Brain microvascular endothelial cell (primary cell): ENCODE measurements at places on chromosomes 3 and 15.

DNA sequence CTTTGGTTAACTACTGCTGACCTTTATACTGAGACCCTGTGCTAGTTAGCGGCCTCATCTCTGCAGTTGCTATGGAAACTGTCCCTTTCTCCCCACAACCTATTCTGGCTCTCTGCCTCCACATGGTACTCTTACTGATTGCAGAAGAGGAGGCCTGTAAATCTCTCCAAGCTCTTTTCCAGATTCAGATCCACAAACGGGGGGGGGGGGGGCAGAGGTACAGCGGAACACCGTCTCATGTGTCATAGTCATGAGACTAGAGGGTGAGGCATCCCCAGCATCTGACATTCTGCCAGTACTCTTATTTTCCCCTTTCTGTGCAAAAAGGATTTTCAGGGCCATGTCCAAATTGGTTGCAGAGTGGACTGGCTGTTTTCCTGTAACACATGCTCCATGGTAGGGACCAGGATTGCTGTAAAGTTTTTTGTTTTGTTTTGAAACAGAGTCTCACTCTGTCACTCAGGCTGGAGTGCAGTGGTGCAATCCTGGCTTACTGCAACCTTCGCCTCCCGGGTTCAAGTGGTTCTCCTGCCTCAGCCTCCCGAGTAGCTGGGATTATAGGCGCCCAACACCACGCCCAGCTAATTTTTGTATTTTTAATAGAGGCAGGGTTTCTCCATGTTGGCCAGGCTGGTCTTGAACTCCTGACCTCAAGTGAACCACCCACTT, 8.3 kb upstream of the MAP1A start:
- no peak for DNase-seq

- DNase-seq, result peak; percentile 95
These were observed 550.6 kb upstream of the NECTIN3 start for GRCh38 chr3:110521019-110521418.

DNA sequence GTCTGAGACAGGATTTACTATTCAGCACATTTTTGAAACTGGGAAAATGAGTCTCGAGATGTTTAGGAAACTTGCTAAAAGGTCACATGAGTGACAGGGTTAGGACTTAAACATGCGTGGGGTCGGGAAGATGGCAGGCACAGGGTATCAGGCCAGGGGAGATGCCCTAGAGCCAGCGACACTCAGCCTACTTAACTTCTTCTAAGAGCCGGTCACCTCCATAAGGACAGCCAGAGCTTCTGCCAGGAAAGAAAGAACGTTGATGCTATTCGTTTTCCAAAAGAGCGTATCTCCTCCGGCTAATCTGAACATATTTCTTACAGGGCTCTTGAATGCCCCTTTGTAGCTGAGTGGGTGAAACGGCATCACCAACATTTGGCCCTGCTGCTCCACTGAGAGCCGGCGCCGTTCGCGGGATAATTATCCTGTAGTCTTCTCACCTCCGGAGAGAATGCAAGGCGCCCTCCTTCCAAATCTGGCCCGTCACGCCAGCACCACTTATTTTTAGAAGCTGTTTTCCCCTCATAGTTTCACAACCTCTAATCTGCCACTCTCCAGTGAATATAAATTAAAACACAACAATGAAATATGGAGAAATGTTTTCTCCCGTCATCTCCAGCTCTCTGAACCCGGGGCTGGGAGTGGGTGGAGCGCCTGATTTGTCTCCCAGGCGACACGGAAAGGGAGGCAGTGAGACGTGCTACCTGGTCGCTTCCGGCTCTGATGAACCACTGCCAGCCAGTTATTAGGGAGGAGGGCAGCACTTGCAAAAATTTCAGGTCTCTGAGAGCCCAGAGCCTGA, 58.5 kb downstream of the LIPC start:
- DNase-seq, result no peak

DNA sequence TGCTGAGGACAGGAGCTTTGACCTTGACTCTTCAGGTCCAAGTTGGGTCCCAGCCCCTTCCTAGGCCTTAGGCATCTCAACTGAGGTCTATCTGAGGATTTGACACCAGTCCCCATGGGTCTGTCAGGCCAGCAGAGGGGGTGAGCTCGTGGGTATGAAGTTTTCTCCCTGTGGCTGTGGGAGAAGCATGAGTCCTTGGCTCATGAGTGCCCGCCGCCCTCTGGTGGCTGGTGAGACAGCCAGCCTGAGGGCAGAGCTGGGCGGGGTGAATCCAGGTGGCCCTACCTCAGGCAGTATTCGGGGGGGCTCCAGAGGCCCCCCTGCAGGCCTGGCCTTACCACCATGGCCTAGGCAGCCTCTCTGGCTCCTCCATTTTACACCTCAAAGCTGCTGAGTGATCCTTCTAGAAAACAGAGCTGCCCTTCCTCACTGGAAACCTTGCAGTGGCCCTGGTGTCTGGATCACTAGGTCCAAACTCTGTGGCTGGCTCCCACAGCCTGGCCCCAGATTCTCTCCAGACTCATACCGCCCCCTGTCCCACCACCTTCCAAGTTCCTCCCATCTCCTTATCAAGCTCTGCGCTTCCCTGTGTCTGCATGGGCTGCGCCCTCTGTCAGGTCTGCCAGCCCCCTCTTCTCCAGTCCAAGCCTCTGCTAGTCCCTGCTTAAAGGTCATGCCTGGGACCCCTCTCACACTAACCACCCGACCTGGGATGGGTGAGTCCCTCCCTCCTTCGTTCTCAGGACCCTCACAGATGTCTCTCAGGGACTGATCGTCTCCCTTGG, 16.1 kb downstream of the SH2D7 start:
- DNase-seq, result peak; percentile 75

DNA sequence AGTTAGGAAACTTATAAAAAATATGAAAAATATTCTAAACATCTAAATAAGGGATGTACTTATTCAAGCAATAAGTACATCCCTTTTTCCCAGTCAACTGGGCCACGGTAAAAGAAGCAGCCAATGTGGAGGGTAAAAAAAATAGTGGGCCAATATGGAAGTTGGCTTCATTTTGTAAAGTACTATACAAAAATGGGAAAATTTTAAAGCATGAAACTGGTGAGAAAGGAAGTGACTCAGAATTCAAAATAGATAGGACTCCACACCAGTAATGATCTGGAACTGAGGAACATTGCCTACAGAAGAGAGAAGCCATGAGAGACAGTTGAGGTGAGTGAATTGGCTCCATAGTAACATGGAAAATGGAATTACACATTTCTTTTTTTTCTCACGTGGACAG, 108.9 kb downstream of the FNDC3B start:
- DNase-seq, result no peak

- DNase-seq, result no peak
These were observed 175.0 kb downstream of the PDZRN3 start for GRCh38 chr3:73449774-73450173.

- DNase-seq, result no peak
These were observed 30.0 kb downstream of the MB21D2 start for GRCh38 chr3:192887701-192888100.

DNA sequence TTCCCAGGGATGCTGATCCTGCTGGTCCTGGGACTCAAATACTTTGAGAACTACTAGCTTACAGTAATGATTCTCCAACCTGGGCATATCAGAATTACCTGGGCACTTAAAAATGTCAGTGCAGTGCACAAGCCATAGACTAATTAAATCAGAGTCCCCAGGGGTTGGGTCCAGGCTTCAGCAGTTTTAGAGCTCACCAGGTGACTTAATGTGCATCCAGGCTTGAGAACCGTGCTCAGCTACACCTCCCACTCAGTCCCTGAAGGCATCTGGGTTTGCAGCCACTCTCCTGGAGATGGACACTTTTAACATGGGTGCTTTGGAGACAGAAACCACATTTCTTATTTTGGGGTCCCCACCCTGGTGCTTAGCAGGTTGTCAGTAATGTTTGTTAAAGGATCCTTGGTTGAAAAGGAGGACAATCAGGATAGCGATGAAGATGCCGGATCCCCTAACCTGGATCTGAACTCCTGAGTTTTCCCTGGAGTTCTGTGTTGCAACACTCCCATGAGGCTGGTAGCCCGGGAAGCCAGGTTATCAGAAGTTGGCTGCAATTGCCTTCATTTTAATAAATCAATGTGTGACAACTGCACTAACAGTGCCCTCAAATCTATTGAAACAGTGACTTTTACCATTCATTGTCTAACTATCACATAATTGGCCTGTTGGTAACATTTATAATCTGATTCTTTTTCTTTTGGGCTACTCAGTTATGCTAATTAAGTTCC, 48.1 kb downstream of the BFSP2 start:
- DNase-seq, result no peak

- DNase-seq, result no peak
These were observed 13.2 kb downstream of the MYO5C start for GRCh38 chr15:52282418-52282817.

DNA sequence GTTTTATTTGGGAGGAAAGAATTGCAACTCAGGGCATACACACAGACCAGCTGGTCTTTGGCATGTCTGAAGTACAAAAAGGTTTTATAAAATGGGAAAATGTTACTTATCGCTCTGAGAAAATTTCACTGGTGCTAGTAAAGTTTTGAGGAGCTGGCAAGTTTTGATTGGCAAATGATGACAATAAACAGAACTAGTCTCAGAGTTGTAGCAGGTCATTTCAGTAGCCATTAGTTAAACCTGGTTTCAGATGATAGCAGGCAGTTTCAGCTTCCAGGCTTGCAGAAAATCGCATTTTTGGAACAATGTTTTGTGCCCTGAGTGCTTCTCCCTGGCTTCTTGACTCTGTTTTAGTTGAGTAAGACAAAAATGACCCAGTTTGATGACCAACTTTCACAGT, 10.7 kb downstream of the B2M start:
- no peak for DNase-seq

DNA sequence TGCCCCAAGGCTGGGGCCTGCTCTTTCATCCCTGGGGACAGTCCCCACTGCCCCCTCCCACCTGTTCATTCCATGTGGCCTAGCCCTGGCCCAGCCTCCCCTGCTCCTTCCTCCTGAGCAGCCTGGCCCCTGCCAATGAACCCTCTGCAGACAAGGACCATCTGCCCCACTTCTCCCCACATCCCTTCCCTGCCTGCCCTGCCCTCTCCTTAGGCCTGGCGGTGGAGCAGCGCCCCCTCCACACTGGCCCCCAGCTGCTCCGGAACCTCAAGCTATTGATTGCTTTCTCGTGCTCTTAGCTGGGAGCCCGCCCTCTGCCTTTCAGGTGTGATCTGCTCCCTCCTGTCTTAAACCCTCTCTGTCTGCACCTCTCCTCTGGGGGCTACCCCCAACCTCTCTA, 8.0 kb downstream of the PLXNA1 start:
- no peak for DNase-seq

- DNase-seq, result no peak
These were observed 117.9 kb downstream of the ADCY5 start for GRCh38 chr3:123331006-123331405.

- no peak for DNase-seq
These were observed 88.9 kb downstream of the EOMES start for GRCh38 chr3:27633224-27633545.

DNA sequence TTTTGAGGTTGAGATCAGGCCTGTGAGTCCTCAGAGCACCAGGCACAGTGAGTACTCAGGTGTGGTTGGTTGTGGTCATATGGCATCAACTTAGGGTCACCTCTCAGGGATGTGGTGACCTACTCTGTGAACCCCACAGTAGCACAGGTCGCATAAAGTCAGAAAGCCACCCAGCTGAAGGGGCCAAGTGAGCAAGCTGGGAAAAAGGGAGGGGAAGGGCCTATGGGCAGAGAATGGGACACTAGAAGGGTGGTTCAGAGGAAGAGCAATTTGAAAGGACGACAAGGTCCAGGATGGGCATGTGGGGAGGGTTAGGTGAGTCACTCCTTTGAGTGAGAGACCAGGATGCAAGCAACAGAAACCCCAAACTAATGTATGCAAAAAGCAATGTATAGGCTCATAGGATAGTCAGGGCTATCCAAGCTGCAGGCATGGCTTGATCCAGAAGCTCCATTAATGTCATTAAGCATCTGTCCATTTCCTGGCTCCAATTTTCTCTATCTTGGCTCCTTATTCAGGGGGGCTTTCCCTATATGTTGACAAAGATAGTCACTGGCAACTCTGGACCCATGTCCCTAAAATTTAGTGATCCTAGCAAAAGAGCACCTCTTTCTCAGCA, 33.5 kb downstream of the HMCES start:
- no peak for DNase-seq

DNA sequence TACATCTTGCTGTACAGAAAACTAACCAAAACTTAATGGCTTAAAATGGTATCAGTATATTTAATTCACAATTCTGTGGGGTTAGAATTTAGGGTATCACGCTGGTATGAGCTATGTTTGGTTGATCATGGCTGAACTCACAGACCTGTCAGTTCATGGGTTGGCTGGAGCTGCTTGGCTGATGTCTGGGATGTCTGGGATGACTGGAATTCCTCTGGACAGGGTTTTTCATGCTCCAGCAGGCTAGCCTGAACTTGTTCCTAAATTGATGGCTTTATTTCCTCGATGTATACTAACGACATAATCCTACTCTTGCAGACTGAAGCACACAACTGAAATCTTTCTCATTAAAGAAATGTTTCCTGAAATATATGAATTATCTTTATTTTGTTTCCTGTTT, 338.9 kb upstream of the GBE1 start:
- peak; percentile 16 for DNase-seq

DNA sequence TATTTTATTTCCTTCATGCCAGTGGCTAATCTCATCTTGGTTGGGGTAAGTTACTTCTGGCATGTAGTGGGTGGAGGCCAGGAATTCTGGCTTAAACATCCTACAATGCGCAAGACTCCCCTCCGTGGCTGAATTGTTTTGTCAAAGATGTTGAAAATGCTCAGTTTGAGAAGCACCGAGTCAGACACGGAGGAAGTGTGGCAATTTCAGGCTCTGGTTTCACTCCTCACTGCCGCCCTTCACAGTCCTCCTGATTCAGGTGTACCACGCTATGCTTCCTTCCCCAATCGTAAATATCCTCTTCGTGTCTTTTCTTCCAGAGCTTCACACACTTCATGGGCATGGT, 150.7 kb downstream of the OPA1 start:
- DNase-seq, result no peak

DNA sequence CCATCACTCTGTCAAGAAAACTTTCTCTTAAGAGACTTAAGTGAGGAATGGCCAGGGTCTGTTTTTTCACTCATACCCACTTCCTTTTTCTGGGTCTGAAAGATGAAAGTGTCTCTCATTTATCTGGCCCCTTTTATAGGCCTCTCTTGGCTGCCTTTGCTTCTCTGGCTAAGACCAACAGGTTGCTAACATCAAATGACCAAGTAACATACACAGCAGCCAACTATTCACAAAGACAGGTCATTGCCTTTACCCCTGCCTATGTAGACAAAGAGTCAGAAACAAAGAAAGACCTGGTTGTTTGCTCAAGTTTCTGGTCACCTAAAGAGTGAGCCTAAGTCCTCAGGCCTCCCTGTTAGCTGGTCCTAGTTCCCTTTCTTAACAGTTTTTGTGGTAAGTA, 24.0 kb upstream of the CSTA start:
- DNase-seq, result no peak

- DNase-seq, result peak; percentile 17
These were observed 163.0 kb downstream of the TBC1D5 start for GRCh38 chr3:17579289-17580031.

DNA sequence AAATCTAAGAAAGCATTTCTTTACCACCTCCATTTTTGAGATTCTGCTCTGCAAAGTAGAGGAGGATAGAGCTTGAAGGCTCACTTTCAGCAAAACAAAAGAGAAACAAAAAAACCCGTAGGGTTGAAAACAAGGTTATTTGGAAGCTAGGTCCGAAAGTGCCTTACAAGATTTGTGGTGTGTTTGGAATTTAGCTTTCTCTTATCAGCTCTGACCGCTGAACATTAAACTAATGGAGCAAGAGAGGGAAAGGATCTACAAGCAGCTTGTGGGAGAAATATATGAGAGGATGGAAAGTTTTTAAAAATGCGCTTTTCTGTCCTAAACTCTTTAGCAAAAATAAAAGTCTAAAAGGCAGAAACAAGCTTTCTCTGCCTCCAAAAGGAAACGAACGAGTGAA, 545.5 kb downstream of the NTRK3 start:
- no peak for DNase-seq
